ENCODE measurements at places on chromosomes 4 and X.

DNA sequence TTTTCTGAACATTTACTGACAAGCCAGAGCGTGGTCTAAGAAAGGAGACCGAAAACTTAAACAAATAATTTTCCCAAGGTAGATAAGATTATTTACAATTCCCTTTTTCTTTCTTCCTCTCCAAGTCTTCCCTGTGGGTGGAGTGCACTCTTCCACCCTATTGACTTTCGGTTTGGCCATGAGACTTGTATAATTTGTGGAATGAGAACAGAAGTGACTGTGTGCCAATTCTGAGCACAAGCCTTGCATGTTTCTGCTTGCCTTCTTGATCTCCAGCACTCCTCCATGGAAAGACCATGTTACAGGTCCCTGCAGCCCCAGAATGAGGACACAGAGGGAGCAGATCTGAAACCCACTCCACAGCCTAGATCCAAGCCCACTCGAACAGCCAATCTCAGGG, 150.0 kb upstream of the HPGD start:
- H3K27me3 ChIP-seq, result no peaks in the 10 kb centered on the region
- no peaks in the 10 kb centered on the region for H3K4me1 ChIP-seq
- H3K27ac ChIP-seq, result no peak overlapping the region
- no peak overlapping the region for H3K4me3 ChIP-seq
- no peaks in the 10 kb centered on the region for H3K36me3 ChIP-seq
- no peak for DNase-seq

DNA sequence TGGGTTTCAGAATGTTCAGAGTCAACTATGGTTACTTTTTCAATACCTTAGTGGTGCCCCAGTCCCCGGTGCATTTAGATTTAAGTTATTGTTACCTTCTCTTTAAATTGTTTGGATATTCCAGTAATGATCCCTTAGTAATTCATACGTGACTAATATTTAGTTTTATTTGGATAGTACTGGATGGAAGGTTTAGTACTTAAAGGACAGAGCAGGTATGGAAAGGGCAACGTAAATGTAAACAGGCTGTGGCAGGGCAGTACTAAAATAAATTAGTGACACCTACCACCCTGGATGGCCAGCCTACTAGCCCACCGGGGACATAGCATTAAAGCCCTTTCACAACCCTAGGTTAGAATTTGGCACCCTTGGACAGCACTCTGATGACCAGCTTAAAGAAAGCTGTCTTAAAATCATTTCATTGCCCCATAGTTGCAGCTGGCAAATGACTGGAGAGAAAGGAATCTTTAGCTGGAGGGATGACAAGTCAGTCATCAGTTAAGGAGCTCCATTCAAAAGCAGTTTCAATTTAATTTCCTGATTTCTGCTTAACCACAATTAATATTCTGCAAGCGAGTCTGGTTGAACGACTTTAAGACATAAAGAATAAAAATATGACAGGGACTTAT, 16.4 kb downstream of the PLP1 start:
- H3K27me3 ChIP-seq, result peaks cover 32% of the 10 kb centered on the region
- no peaks in the 10 kb centered on the region for H3K4me1 ChIP-seq
- H3K36me3 ChIP-seq, result no peaks in the 10 kb centered on the region
- H3K4me3 ChIP-seq, result no peak overlapping the region

- H3K4me3 ChIP-seq, result no peak overlapping the region
- no peak for DNase-seq
- H3K27ac ChIP-seq, result no peak overlapping the region
- H3K36me3 ChIP-seq, result no peaks in the 10 kb centered on the region
- H3K27me3 ChIP-seq, result no peaks in the 10 kb centered on the region
These were observed 18.5 kb downstream of the AMELX start for GRCh38 chrX:11311706-11312105.

DNA sequence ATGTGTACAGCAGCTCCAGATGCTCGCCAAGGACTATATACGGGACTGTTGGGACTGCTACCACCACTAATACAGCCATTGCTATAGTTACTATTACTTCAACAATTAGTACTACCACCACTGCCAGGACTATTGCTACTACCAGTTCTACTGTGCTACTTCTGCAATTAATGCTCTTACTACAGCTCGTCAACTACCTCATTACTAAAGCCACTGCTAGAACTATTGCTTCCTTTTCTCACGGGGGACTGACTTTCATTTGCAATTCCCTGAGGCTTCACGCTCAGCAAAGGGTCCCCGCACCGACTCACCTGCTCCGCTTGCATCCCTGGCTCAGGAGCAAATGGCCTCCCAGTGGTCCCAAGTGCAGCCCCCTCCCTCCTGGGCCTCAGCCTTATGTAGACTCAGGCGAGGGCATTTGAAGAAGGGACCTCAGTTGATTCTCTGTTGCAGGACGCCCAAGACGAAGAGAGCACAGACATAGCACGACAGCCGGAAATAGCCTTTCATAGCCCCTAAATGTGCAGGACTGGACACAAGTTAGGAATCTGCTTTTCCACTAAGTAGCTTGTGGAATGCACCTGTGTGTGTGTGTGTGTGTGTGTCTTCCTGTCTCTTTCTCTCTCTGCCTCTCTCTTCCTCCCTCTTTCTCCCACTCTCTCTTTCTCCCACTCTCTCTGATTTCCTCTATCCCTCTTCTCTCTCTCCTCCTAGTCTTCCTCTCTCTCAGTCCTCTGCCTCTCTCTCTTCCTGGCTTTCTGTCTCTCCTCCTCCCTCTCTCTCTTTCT, 294.8 kb downstream of the ASMT start:
- no peaks in the 10 kb centered on the region for H3K27me3 ChIP-seq
- H3K27ac ChIP-seq, result no peak overlapping the region
- no peak overlapping the region for H3K4me3 ChIP-seq
- no peak for DNase-seq

DNA sequence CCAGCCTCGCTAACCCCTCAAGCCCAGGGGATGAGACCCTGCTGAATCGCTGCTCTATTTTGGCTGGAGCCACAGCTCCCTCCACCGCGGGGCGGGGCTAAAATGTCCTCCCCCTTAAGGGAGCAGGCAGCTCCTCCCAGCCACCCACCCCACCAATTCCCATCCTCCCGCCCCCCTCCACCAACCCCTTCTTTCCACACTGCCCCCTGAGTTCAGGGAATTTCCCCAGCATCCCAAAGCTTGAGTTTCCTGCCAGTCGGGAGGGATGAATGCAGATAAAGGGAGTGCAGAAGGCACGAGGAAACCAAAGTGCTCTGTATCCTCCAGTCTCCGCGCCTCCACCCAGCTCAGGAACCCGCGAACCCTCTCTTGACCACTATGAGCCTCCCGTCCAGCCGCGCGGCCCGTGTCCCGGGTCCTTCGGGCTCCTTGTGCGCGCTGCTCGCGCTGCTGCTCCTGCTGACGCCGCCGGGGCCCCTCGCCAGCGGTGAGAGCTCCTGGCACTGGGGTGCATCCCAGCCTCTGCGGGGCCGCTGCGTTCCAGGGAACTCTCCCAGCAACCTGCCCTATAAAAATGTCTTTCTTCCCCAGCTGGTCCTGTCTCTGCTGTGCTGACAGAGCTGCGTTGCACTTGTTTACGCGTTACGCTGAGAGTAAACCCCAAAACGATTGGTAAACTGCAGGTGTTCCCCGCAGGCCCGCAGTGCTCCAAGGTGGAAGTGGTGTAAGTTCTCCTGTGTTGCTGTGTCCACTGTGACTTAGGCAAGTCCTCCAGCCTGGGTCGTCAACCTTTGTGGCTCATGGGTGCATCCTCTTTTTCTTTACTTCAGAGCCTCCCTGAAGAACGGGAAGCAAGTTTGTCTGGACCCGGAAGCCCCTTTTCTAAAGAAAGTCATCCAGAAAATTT, at the start of gene CXCL6:
TSS of gene CXCL6 (plus strand) at position 306 of the 907 bp plus-strand sequence. CDS start at position 379, 73 bp downstream.
- H3K4me1 ChIP-seq, result no peaks in the 10 kb centered on the region
- no peak within 1 kb of the TSS for H3K27ac ChIP-seq
- no peak for DNase-seq
- no peaks in the 10 kb centered on the region for H3K27me3 ChIP-seq

GRCh38 chr4:138184886-138185285, 57.3 kb downstream of the SLC7A11 start:
- no peaks in the 10 kb centered on the region for H3K4me1 ChIP-seq
- H3K27me3 ChIP-seq, result no peaks in the 10 kb centered on the region
- no peak overlapping the region for H3K4me3 ChIP-seq

GRCh38 chr4:127491571-127491970, 141.2 kb upstream of the INTU start:
- no peak for DNase-seq
- H3K4me1 ChIP-seq, result no peaks in the 10 kb centered on the region
- H3K4me3 ChIP-seq, result no peak overlapping the region

DNA sequence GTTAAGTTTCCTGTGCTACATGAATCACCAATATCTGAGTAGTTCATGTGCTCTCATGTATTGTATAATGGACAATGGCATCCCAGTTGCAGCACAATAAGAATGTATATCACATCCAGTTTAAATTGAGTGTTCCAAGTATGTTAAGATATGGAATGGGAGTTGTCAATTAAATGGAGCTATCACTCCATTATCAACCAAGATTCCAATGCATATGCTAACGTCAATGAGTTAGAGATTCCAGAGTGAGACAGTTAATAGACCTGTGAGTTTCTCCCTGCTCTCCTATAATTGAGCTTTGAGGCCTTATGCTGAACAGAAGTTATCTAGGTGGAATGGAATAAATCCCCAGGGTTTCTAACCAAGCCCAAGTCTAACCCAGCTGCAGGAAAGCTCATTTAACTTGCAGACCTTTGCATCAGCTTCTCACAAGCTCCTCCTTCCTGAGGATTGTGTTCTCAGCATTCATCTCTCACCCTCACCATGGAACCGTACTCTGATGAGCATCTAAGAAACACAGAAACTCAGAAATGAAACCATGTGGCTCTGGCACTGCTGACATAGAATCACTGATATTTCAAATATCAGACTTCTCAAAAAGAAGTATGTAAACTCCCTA, 84.8 kb downstream of the TIGD2 start:
- no peaks in the 10 kb centered on the region for H3K4me1 ChIP-seq
- no peak overlapping the region for H3K27ac ChIP-seq
- no peak overlapping the region for H3K4me3 ChIP-seq

DNA sequence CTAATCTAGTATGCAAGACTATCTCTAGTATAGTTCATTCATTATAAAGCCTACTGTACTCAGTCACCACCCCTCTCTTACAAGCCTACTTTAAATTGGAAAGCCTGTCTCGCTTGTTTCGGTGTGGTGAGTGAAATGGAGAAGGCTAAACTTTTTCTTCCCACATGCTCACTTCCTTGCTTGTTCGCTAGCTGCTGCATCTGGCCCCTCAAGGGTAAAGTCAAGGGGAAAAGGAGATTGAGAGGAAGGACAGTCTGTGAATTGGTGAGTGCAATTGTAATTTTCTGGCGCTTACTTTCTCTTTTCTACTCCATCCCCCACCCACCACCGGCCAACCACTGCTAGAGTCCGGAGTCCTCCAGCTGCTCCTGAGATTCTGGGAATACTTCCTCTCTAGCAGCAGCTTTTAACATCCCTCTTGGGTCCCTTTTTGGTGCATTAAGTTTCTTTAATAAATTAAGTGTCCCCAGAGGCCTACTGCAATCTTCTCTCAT, 12.1 kb upstream of the ARAP2 start:
- H3K36me3 ChIP-seq, result no peaks in the 10 kb centered on the region
- no peak overlapping the region for H3K4me3 ChIP-seq
- no peaks in the 10 kb centered on the region for H3K27me3 ChIP-seq
- DNase-seq, result no peak
- H3K27ac ChIP-seq, result no peak overlapping the region

- H3K36me3 ChIP-seq, result no peaks in the 10 kb centered on the region
- no peak overlapping the region for H3K27ac ChIP-seq
These were observed 4.6 kb downstream of the HTRA3 start for GRCh38 chr4:8274066-8274652.

DNA sequence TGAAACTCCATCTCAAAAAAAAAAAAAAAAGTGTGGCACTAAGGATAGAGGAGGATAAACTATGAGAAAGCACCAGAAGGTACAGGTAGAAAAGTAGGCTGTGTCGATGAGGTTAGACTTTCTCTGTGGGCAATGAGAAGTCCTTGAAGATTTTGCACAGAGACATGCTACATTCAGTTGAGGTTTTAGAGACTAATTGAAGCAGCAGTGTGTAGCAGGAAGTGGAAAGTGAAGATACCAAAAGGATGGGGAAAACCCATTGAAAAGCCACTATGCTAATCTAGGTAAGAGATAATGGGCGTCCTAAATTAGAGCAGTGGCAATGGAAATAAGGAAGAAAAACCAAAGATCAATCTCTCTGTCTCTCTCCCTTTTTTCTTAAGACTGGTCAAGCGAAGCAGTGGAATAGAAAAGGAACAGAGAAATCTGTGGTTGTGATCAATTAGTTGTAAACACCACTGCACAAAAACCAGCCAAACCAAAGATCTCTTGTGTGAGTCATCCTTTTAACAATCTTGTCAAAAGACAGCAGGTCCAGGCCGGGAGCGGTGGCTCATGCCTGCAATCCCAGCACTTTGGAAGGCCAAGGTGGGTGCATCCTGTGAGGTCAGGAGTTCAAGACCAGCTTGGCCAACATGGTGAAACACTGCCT, 3.5 kb downstream of the SPINK2 start:
- no peaks in the 10 kb centered on the region for H3K27me3 ChIP-seq
- H3K4me1 ChIP-seq, result peaks cover 16% of the 10 kb centered on the region
- no peak overlapping the region for H3K4me3 ChIP-seq

GRCh38 chr4:11603591-11604194, 175.0 kb upstream of the HS3ST1 start:
- H3K4me3 ChIP-seq, result no peak overlapping the region
- DNase-seq, result no peak
- H3K27ac ChIP-seq, result peak overlapping the region; percentile 48
- no peaks in the 10 kb centered on the region for H3K36me3 ChIP-seq
- H3K4me1 ChIP-seq, result peaks cover 55% of the 10 kb centered on the region

DNA sequence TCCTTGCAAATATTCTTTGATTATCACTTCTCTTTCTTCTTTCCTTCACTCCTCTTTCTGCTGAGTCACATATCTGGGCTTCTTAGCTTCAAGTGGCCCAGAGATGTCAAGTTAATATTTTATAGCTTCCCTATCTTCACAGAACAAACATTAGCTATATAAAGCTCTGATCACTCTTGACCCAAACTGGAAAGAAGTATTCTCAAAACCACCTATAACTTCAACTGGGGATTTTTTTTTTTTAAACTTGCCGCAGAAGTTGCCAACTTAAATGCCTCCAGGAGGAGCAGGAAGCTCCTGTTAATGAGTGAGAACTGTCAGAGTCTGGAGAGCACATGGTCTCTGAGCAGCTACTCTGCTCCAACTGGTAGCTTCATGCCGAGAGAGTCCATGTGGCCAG, 233.3 kb upstream of the EDNRA start:
- no peaks in the 10 kb centered on the region for H3K4me1 ChIP-seq
- no peaks in the 10 kb centered on the region for H3K36me3 ChIP-seq
- no peak overlapping the region for H3K27ac ChIP-seq
- no peaks in the 10 kb centered on the region for H3K27me3 ChIP-seq
